Kidney glomerular epithelial cell (primary cell): ENCODE measurements at places on chromosomes 13 and 19.

- peak; percentile 45 for DNase-seq
Observed at GRCh38 chr13:30870049-30870884, 35.8 kb upstream of the MEDAG start.

- DNase-seq, result no peak
Observed at GRCh38 chr19:4362101-4362828, 18.9 kb downstream of the MPND start.

GRCh38 chr19:28457620-28458019 lies 755.3 kb downstream of the UQCRFS1 start:
- no peak for DNase-seq

DNA sequence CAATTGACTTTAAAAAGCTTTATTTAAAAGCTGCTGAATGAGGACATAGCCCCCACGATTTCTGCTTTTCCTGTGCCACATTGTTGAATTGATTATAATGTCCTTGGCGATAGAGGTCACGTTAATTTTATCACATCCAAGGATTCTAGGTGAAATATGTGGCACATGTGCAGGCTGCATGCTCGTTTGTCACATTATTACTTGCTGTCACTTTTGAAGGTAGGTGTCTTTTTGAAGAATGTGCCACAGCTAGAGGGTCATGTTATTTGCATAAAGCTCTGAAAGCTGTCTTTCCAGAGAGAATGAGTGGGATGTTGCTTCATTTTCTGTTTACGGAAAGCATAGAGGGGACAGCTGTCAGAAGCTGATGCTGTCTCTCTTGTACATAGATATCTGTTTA lies 927.6 kb upstream of the ATXN8OS start:
- no peak for DNase-seq

DNA sequence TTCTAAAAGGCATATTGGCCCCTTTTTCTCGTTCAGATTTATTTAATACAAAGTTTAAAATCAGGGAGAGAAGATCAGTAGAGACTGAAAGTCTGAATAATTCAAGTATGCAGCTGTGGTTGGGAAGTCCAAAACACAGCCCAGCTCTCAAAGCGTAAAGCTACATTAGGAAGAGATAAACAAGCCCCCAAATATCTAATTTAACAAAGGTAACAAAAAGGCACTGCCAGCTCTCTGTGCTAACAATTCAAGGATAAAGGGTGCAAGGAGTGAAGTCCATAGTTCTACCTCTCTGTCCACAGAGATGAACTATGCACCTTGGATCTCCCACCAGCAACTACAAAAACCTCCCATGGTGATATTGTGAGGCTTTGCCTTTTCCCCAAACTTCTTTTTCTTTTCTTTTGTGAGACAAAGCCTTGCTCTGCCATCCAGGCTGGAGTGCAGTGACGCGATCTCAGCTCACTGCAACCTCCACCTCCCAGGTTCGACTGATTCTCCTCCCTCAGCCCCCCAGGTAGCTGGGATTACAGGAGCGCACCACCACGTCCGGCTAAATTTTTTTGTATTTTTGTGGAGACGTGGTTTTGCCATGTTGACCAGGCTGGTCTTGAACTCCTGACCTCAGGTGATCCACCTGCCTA lies 104.4 kb downstream of the LHFPL6 start:
- no peak for DNase-seq

- no peak for DNase-seq
Observed at GRCh38 chr13:113126265-113127150, 3.9 kb downstream of the F10 start.

- no peak for DNase-seq
Observed at GRCh38 chr19:34075661-34076091, 96.6 kb upstream of the LSM14A start.

GRCh38 chr19:28494461-28494860 lies 718.5 kb downstream of the UQCRFS1 start:
- no peak for DNase-seq

GRCh38 chr19:43700395-43701000 lies 15.4 kb upstream of the IRGC start:
- no peak for DNase-seq

- no peak for DNase-seq
Observed at GRCh38 chr13:95497381-95497807, 55.1 kb upstream of the CLDN10 start.

DNA sequence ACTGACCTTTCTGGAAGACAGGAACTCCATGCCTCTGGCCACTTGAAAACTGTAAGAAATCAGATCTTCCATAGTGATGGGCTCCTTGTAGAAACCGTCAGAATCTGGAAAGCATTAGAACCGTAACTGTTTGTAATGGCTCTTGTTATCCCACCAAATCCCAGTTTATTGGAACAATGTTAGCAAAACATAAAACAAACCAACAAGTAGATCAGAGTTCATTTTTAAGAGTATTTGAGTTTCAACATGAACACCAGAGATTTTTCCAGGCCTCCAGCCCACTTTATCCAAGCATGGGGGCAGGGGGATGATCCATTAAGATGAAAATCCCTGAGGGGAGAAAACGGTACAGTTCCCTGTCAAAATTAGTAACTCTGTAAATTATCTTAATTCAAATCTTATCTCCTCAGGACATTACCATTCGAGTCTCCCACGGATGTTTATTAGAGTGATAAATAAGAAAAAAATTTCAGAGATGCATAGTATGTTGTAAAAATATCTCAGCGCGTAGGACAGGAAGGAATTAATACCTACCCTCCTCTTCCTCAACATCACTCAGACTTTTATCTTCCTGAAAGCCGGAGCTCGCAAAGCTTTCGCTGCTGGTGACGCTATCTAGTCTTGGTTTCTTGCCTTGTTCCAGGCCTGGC lies 172.5 kb downstream of the FLT1 start:
- DNase-seq, result no peak

GRCh38 chr13:99355267-99356011 lies 48.2 kb upstream of the GPR183 start:
- no peak for DNase-seq

DNA sequence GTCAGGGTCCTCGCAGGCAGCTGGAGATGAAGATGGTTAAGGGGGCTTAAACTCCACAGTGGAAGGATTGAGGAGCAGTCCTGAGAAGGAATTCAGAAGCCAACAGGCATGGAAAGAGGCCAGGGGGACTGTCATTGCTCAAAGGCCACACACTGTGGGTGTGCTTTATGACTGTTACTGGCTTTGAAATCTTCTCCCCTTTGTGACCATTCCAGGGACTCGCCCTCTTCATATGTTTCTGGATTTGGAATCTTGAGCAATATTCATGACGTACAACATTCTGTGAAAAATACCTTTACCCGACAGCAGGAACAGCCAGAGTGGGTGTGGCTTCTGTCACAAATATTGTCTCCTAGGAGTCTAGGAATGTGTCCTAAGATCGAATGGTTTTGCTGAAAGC lies 16.6 kb downstream of the CEACAM7 start:
- DNase-seq, result no peak

DNA sequence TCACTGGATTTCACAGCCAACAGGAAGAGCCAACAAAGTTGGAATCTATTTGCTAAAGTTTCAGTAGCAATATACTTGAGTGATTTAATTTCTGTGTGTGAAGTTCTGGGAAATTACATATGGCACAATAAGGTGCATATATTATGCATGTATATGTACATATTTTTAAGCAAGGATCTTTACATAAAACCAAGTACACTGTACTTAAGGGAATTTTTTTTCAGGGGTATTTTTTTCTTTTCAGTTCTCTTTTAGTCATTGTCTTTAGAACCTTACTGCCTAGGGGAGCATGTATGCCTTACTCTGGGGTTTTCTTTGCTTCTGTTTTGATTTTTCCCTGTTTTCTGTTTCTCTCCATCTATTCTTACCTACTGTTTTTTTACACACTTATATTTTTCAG lies 7.4 kb downstream of the RAP2A start:
- no peak for DNase-seq
